ENCODE measurements at places on chromosomes 5 and 9.

DNA sequence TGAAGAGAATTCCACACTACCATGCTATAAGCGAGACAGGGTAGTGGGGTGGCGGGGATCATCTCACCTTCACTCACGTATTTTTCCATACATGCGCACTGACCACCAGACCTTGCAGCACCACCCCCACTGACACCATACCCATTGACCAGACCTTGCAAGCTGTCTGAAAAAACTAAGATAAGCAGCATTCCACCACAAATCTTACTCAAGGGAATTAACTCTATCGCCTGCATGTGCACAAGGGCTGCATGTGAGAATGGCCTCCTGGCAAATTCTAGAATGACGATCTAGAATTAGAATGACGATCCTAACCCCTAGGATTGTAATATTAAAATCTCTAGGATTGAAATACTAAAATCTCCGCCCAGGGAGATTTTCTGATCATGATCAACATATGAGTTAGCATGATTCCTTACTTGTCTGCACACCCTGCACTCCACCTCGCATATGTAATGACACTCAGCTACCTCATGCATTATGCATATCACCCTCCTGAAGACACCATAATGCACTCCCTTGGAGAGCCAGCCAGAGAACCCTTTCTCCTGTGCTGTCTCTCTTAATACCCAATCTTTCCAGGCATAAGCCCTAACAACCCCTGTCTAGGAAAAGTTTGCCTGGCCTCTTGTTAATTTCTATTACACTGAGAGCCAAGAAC lies 11.7 kb downstream of the SOX30 start:
- no peak for DNase-seq

DNA sequence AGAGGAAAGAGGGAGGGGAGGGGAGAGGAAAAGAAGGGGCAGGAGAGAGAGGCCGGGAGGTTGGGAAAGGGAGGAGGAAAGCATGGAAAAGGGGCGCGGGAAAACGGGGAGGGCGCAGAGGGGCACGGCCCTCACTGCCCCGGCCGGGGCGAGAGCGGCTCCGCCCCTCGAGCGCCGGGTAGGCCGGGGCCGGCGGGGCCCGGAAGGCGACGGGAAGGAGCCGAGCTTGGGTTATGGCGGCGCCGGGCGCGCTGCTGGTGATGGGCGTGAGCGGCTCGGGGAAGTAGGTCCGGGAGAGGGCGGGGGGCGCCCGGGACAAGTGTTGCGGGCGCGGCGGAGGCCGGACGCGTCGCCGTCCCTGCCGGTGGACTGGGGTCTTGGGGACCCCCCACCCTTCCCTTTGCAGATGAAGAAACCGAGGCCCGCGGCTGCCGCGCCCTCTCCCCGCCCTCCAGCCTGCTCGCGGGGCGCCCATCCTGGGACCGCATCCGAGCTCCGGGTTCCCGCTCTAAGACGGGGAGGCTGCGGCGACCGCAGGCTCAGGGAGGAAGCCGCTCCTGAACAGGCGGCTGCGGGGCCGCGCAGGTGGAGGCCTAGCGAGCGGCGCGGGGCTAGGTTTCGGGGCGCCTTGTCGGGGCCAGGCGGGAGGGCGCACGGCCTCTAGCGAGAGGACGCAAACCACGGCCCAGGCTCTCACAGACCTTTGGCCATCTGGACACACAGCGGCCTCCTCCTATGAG lies at the start of gene IDNK:
IDNK (plus strand) TSS at position 205 of the 740 bp plus-strand sequence; CDS start at position 234, 29 bp downstream.
- DNase-seq, result no peak

DNA sequence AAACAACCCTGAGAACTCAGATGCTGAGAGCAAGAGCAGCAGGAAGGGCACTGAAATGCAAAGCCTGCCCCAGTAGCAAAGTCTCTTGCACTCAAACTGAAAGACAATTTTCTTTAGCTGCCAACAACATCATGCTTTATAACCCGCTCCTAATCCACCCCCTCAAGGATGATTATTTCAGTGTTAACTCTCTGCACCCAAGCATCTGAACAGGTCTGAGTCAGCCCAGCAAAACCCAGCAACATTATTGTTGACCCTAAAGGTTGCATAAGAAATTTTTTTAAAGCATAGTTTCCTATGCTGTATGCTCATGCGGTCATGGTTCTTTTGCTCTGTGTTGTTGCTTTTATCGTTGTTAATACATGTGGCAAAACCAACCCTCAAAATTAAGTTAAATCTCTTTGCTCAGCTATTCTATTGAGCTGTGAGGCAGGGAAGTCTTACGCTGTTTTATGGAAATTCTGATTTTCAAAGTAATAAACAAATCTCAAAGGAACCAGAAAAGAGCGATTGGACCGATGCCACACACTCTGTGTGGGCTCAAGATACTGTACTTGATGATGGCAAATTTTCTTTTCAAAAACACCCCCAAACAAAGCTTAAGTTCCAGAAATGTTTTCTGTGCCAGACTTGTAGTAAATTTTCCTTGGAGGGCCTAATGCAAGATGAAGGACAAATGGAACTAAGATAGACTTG lies 440.6 kb upstream of the MPDZ start:
- no peak for DNase-seq

- DNase-seq, result no peak
These were observed 32.0 kb downstream of the HAVCR1 start for GRCh38 chr5:157026789-157027424.

DNA sequence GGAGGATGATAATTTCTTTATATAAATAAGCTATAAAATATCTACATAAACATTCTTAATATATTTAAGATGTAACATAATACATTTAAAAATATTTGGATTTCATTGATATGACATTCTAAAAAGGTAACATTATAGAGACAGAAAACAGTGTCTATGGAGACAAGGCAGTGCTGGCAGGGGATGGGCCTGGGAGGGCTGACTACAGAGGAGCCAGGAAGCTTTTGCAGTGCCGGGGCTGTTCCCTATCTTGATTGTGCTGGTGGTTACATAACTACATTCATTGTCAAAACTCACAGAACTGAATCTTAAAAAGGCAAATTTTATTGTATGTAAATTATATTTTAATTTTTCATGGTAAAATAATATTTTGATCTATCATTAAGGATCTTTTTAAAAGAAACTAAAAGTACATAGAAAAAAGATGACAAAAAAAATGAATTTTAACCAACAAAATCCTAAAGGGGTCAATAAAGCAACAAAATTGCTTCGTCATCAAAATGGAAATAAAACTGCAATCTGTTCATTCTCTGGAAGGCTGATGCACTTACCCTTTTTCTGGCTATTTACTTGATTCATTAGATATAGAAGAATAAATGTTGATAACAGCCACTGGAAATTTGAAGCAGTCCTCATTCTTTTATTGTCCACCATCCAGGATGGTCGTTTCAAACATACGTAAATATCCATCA lies 26.3 kb downstream of the LIFR start:
- DNase-seq, result no peak

- no peak for DNase-seq
These were observed 104.1 kb upstream of the BASP1 start for GRCh38 chr5:17113174-17113958.

- no peak for DNase-seq
These were observed 81.5 kb upstream of the ARAP3 start for GRCh38 chr5:141763541-141763940.

GRCh38 chr9:121636341-121636865 lies 15.0 kb upstream of the DAB2IP start:
- DNase-seq, result no peak

GRCh38 chr5:139847091-139847490 lies 51.5 kb downstream of the PSD2 start:
- DNase-seq, result no peak

Measured in SK-N-MC (cell line).